ENCODE measurements at places on chromosomes 5 and 9. TPM values are rescaled to one million over a fixed set of nuclear protein-coding genes. Genes with fewer than 3 reads are reported as not detected.

Gene ZNF484
- 14.5 TPM for total RNA-seq

Gene SEMA6A
- total RNA-seq, result 32.7 TPM

Gene TAF1L
- total RNA-seq, result under 0.01 TPM

Gene ABHD17B
- 28.7 TPM for total RNA-seq

Gene LCN15
- not detected for total RNA-seq
